ENCODE measurements at places on chromosomes 2 and 18.

GRCh38 chr18:21912339-21913239 is 172.0 kb downstream of the MIB1 start:
- no peak for DNase-seq

DNA sequence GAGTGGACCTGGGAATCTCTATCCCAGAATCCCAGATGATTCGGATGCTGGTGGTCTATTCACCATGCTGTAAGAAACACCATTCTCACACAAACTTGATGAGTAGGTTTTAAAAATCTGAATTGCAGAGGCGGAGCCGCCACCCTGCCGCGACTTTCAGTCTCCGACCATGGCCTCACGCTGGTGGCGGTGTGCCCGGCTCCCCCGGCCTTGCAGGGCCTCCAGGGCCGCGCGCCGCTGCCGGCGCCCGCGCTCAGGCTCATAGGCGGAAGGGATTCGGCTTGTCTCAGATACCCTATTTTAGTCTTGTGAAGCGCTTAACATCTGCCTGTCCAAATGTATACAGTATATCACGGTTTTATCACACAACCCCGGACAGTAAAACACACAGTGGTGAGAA is 2.6 kb upstream of the PPM1B start:
- DNase-seq: no peak

GRCh38 chr2:236755278-236755840 is 185.7 kb downstream of the ACKR3 start:
- no peak for DNase-seq

- no peak for DNase-seq
Measured at GRCh38 chr2:19299032-19299431, 59.4 kb downstream of the OSR1 start.

- DNase-seq: no peak
Measured at GRCh38 chr2:10289352-10289751, 13.4 kb upstream of the HPCAL1 start.

GRCh38 chr2:53786352-53786704 is 425 bp downstream of the ASB3 start:
- DNase-seq: peak; percentile 38

DNA sequence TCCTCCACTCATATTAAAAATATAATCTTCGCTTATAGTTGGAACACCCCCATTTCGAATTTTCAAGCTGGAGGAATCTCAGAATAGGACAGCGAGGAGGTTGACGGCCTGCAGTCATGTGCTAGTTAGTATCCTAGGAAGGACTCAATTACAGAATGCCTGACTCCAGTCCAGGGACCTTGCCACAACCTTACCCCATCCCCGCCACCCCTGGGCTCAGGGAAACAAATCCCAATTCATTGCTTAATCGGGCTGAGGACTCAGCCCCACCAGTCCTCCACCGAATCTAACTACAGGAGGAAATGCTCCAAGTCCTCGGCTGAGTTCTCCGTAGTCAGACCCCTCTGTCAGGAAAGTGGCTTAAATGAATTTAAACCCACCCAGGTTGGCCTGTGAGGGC is 31.7 kb upstream of the ZBTB7C start:
- DNase-seq: no peak

GRCh38 chr2:31802711-31803110 is 208.1 kb downstream of the MEMO1 start:
- DNase-seq: no peak

DNA sequence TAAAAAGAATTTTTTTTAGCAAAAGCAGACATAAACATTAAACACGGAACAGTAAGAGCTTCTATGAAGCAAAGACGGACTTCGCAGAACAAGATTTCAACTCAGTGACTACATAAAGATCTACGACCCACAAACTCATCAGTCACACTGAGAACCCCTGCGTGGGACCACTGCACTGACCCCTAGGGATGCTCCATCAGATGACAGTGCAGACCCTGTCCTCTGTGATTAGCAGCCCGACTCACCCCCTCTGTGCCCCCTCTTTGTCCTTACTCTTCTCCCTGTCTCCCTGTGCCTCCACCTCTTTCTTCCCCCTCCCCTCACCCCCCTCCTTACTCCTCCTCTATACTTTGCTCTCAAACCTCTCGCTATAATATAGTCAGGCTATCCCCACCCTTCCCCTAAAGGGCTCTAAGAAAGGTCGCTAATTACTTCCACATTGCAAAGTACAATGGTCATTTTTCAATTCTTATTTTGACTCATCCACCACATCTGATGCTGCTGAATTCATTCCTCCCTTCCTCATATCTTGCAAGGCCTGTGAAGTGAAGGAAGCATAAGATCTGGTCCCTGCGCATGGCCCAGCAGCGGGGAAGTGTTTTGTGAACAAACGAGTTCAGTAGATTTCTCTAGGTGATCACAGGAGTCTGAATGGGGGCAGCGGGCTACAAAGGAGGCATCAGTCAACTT is 89.3 kb downstream of the CABYR start:
- DNase-seq: no peak

GRCh38 chr2:27729198-27729597 is 42.3 kb upstream of the MRPL33 start:
- DNase-seq: no peak

DNA sequence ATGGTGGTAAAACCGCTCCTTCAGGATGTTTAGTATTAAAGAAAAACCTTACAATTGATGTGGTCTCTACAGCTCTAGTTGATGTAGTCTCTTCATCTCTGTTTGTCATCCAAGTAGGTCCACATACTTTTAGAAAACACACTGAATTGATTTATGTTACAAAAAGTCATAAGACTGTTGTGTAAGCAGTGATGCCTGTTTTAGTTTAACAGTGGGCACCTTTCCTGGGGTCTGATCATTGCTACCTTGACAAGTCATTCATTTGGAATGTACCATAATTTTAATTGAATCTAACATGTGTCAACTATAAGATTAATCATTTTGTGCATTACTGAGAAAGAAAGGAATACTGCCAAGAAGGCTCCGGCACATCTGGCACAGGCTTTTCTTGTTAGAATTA is 34.3 kb downstream of the GIGYF2 start:
- no peak for DNase-seq

- no peak for DNase-seq
Measured at GRCh38 chr18:46456691-46457090, 200.3 kb downstream of the LOXHD1 start.

DNA sequence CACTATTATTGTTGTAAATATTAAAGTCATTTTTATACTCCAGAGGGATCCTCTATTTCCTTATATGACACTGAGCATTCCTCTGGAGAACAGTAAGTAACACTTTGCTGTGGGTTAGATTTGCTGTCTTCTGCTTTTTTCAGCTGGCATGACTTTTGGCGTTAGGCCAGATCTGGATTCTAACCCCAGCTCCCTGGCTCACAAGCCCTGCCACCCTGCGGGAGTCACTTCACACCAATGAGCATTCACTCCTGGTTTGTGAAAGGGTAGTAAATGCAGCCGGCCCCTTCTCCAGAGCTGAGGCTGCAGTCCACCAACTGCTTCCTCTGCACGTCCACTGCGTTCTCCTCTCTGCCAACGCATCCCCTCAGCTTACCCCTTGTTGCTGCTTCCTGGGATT is 373.8 kb upstream of the RAB6C start:
- no peak for DNase-seq

DNA sequence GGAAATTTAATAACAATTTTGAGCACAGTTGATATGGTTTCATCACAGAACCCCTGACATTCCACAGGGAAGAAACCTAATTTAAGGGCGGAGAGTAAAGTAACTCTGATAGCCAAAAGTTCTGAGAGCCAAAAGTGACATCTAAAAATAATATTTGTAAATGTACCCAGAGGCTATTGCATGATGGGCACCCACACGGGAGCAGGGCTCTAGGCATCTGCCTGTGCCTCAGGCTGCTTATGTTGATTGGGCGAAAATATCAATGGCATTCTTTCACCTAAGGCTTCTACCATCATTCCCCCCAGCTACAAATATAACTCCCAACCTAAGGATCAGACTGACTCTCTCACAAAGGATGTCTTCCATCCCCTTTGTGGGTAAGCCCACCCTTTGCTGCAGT is 54.1 kb upstream of the PTPRM start:
- DNase-seq: no peak

DNA sequence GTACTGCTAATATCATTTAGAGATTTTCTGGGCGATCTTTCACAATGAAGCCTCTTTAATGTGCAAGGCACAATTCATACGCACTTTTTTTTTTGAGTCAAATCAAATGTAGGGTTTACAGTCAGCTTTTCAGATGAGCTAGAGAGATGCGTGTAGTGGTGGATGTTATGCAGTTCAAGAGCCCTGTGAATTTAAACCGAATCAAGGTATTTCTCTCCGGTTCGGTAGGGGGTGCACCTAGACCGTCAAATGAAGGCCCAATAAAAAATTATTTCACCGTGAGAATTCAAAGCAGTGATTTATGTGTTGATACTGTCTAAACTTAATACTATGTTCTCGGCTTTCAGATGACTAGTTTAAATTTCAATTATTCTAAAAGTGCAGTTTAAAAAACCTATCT is 1.1 kb downstream of the PTH2R start:
- no peak for DNase-seq

DNA sequence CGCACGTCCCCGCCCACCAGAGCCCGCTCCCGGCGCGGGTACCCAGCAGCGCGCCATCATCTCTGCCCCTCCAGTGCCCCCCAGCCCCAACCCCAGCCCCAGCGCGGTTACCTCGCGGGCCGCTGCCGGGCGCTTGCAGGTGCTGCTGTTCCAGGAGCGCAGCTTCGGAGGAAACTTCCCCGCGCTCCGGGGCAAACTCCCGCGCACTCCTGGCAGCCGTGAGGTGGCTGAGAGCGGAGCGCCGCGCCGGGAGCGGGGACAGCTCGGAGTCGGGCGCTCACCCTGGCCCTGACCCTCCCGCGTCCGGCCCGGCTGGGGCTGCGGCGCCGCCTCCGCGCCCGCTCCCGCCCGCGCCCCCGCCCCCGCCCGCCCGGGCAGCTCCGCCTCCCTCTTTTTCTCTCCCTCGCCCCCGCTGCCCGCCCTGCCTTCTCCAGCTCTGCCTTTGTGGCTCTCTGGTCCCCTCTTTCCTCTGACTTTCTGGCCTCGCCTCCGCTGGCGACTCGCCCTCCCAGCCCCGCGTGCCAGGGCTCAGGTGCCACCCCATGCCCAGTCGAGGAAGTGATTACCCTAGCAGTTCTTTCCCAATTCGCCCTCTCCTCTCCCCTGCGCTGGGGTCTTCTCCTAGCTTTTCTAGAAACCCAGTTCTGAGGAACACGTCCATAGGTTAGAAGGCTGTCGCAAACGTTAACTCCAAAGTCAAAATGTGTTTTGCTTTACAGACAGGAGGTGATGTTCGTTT is at the start of gene CHST9:
Gene CHST9, minus strand, starts transcription at position 284 of the 739 bp plus-strand sequence. CDS start 42,499 bp downstream, outside the sequence.
- no peak for DNase-seq

DNA sequence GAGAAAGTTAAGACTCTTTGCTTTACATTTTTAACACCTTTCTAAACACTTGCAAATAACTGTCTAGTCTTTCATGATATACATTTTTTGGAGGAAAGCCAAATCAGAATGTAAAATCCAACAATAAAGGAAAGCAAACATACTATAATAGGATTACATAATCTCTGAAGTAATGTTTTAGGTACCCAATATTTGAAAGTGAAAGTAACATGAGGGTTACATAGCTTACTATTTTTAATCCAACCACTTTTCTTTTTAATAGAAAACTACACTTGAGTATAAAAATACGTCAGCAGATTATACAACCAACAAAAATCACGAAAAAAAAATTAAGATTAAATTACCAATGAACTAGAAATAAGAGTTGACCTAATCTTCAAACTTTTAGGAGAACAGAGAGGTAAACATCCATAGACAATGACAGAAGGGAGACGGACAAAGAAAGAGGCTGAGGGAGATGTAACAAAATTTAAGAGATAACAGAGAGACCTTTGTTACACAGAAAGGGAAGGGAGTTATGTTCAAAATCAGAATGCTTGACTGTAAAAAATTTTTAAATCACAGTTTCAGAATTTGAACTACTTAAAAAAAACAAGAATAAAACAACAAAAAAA is 150.0 kb downstream of the IKZF2 start:
- DNase-seq: no peak

- no peak for DNase-seq
Measured at GRCh38 chr2:100747551-100747950, 72.4 kb upstream of the NPAS2 start.

DNA sequence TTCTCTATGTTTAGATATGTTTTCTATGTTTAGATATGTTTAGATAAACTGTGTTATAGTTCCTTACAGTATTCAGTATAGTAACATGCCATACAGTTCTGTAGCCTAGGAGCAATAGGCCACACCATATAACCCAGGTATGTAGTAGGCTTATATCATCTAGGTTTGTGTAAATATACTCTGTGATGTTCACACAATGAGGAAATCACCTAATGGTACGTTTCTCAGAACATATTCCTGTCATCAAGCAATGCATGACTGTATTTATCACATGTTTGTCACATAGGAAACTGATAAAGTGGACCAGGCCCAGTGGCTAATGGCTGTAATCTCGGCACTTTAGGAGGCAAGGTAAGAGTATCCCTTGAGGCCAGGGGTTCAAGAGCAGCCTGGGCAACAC is 44.0 kb downstream of the RNF138 start:
- no peak for DNase-seq
